ENCODE measurements at places on chromosomes 3 and 15. TPM values are rescaled to one million over a fixed set of nuclear protein-coding genes. Genes with fewer than 3 reads are reported as not detected.

GRCh38 chr3:10088256-10088655 is 19.8 kb downstream of the FANCD2OS start:
- no peaks in the 10 kb centered on the region for H3K36me3 ChIP-seq
- H3K27me3 ChIP-seq = no peaks in the 10 kb centered on the region
- DNase-seq = no peak

- no peak for DNase-seq
- no peak overlapping the region for H3K4me3 ChIP-seq
- H3K27me3 ChIP-seq = no peaks in the 10 kb centered on the region
- H3K36me3 ChIP-seq = peaks cover 35% of the 10 kb centered on the region
- no peaks in the 10 kb centered on the region for H3K4me1 ChIP-seq
These were observed 44.1 kb downstream of the MRPL3 start for GRCh38 chr3:131458653-131459052.

- no peaks in the 10 kb centered on the region for H3K27me3 ChIP-seq
- H3K27ac ChIP-seq = no peak overlapping the region
- H3K36me3 ChIP-seq = no peaks in the 10 kb centered on the region
- DNase-seq = no peak
- H3K4me3 ChIP-seq = no peak overlapping the region
These were observed 23.6 kb downstream of the PTX3 start for GRCh38 chr3:157460253-157460652.

- H3K36me3 ChIP-seq = no peaks in the 10 kb centered on the region
- DNase-seq = peak; percentile 32
- H3K4me1 ChIP-seq = no peaks in the 10 kb centered on the region
These were observed 72.5 kb upstream of the PRR23C start for GRCh38 chr3:139117136-139117675.

Gene RPUSD2
- 19.3 TPM for total RNA-seq
